ENCODE measurements at places on chromosomes 7 and 10.

DNA sequence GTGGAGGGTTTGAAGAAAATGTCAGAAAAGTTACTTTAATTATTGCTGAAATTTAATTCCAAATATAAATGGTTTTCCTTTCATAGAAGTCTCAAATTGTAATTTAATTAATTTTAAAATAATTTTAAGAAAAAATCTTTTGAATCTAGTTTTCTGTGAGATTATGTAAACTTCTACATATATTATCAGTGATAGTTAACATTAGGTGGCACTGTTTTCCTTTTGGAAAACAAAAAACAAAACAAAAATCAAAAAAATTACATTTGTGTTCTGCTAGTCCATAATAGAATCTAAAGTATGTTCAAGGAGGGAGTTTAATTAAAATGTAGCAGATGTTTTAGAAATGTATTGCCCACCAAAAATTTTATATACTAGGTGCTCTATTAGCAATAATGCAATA is 1456.7 kb downstream of the REEP3 start:
- DNase-seq: no peak

DNA sequence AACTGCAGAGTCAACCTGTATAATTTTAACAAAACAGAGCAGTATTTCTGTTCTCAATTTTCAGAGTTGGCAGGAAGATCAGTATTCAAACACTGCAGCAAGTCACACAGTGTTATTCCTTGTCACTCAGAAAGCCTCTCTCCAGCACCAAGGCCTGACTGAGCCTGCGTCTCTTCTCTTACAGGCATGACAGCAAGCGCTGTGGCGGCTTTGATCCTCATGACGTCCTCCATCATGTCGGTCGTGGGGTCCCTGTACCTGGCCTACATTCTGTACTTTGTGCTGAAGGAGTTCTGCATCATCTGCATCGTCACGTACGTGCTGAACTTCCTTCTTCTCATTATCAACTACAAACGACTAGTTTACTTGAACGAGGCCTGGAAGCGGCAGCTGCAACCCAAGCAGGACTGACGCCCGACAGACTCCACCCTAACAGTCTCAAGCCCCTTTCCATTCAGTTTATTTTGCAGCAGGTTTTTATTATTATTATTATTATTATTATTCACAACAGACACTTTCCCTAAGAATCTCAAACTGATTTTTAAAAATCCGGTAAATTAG is 28.0 kb downstream of the GUSB start:
- DNase-seq: no peak

DNA sequence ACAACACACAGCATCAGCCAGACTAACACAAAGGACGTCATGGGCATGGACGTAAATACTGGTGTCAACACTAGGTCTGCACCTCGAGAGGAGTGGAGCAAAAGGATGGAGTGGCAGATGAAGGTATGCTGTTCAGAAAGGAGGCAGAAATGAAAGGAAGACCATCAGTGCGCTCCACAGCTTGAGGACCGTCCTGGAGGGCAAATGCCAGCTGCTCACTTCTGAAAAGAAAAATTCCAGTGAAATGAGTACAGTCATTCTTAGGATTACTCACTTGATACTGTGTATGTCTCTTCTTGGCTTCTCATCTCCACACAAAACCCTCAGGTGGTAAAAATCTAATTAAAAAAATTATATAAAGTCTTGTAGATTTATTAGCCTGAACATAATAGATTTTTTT is 44.8 kb downstream of the EGFR start:
- no peak for DNase-seq

DNA sequence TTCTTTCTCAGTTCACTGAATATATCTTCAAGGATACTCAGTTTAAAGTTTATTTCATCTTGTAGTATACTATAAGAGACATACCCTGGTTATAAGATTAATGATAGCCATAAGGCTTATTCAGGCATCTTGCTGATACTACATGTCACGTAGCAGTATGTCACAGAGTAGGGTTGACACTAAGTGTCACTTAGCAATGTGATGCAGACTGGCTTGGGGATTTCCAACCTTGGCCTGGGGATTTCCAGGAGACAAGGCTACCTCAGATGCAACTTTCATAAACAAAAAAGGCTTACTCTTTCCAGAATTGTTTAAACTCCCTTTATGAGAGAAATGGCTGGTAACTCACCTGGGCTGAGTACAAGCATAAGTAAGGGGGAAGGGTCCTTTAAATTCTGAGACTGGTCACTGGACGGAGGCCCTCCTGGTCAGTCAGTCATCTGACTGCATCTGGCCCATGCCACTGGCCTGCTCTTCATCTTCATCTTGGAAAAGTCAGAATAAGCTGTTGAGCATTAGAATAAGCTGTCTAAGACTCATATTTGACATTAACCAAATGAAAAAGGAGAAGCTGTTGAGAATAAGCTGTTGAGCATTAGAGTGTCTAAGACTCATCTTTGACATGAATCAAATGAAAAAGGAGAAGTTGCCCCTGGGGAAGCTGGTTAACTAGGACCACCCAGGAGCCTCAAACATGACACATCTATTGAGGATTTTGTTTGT is 9.5 kb downstream of the SLC13A1 start:
- DNase-seq: no peak

GRCh38 chr7:8831376-8831775 is 398.0 kb downstream of the NXPH1 start:
- DNase-seq: no peak

- no peak for DNase-seq
Measured at GRCh38 chr7:128191136-128191844, 49.8 kb upstream of the LEP start.

DNA sequence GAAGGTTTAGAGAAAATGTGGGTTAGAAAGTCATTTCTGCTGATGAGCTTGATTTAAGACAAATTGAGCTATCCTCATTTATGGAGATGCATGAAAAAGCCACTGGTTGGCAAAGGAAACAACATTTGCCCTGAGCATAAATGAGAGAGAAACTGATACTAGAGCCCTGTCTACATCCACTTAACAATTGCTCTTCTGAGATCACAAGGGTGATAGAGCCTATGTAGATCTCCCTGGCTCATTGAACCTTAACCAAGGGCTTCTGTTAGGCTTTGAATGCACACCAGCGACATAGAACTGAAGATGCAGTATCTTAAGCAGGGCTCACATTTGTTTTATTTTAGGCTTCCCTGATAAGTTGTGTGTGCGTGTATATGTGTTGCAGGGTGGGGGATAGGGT is 35.0 kb downstream of the GPR141 start:
- DNase-seq: no peak

DNA sequence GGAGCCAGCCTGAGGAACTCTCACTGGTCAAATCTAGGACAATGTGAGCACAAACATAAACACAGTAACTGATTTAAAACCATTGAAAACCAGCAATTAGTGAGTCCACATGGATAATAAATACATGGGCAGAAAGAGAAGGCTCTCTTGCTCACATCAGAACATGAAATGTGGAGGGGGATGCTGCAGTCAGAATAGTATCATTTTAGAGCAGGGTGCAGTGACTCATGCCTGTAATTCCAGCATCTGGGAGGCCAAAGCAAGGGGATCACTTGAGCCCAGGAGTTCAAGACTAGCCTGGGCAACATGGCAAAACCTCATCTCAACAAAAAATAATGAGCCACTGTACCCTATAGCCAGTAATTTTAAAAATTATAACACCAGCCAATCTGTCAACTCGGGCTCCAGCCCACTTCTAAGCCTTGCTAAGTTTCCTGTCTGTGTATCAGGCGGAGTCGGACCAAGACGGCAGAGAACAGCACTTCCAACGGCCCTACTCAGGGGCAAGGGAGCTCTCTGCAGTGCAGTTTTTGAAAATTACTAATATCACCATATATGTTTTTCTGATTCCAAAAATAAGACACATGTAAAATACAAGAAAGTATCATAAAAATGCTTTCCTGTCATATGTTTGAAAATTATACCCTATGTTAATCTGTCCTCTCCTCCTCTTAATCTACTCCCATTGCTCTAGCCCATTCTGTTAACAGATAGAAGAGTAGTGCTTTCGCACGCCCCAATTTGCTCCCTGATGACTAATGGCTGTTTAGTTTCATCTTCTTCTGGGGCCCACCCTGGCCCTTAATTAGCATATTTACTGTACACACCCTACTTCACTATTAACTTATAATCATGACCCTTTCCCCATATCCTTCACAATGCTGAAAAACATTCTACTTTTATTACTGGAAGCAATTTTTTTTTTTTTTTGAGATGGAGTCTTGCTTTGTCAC is 17.1 kb downstream of the URGCP start:
- DNase-seq: no peak

- no peak for DNase-seq
Measured at GRCh38 chr10:10508211-10508610, 509.5 kb upstream of the CELF2 start.

DNA sequence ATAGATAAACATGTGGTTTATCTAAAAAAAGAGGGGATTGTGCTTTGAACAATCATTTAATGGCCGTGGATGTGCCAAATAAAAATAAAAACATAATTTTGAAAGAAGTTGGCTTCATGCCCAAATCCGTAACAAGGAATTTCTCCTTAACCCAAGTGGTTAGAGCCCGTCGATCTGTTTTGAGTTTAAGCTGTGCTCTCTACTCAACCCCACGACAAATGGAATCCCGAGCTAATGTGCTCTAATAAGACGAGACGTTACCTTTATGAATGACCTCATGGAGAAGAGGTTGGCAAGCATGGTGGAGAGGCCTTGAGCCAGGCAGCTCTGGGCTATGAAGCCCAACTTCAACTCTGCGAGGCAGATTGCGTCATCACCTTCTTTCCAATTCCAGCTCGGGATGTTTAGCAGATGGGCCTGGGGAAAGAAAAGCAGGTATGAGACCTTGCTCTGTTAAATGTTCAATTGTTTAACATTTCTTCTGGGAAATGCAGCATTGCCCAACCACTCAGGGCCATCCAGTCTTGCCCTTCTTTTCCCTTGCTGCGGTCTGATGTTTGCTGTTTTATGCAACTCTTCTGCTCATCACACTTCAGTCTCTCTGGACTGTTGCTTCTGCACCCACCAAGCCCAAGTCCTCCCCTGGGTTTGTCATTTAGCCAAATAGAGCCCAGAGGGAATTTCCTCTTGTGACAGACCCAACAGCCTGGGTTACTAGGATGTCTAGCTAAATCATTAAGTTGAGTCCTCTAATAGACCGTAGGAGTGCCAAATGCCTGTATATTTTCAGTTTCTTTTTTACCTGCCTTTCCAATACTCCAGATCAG is 564.6 kb downstream of the KCNMA1 start:
- DNase-seq: no peak

DNA sequence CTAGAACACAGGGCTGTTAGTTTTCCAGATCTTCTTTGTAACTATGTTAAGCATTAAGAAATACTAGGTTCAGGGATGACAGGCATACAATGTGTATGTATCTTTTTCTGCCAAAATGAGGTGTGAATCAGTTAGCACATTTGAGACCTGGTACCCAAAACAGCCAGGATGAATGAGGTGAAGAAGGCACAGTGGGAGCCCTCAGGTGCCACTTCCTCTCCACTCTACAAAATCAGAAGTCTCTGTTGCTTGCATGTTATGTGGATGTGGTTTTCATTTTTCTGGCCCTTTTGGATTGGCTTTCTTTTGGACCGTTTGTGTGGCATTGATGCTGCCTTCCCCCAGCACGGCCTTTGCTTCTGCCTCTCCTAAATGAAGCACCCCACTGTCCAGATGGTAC is 15.4 kb upstream of the TBXAS1 start:
- DNase-seq: no peak

DNA sequence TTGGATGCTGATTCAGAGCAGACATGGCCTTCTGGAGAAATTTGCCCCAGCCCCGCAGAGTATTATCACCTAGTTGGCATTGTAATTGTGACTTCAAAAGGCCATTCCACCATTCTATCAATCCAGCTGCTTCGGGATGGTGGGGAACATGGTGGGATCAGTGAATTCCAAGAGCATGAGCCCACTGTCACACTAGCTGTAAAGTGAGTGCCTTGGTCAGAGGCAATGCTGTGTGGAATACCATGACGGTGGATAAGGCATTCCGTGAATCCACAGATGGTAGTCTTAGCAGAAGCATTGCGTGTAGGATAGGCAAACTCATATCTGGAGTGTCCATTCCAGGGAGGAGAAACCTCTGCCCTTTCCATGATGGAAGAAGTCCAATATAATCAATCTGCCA is 13.3 kb upstream of the TMEM248 start:
- no peak for DNase-seq

DNA sequence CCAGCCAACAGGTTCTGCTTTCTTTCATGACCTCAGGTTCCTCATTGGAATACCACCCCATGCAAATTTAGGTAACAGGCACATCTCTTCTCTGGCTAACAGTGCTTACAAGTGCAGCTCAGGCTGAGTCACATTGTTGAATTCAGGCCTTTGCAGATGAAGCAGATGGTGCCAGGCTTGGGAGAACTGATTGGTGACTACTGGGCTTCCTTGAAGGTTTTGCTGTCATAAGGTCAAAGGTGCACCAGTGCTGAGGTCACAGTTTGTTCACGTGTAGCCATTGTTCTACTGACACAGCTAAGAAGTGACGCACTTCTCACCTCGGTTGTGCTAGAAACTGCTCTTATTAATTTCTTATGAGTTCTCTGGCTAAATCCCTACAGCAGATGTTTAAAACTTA is 128.6 kb upstream of the BMPER start:
- DNase-seq: no peak

DNA sequence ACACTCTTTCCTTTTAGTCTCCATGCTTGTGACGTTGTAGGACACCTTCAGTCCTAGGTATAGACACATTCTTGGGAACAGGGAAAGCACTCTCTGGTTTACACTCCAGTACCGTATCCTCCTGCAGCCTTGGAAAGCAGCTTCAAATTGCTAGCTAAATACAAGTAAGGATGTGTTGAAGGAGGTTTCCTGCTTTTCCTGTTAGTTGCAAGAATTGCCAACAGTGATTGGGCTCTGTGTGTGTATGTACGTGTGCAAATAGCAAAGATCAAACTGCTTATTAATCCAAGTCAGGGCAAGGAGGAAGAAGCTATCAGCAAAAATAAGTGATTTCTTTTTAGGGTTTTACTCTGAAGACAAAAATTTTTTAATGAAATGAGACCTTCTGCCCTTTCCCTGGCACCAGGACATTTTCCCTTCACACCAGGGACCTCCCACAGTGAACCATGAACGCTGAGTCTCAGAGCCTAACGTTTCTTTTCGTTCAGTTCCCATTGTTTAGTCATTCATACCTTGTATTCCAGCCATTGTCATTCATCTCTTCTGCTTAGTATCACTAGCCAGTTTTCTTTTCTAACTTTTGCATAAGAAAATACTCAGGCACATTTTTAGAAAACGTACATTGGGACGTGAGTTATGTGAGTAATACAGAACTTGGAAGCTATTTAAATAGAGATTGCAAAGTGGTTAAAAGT is 36.9 kb upstream of the AUTS2 start:
- DNase-seq: no peak

DNA sequence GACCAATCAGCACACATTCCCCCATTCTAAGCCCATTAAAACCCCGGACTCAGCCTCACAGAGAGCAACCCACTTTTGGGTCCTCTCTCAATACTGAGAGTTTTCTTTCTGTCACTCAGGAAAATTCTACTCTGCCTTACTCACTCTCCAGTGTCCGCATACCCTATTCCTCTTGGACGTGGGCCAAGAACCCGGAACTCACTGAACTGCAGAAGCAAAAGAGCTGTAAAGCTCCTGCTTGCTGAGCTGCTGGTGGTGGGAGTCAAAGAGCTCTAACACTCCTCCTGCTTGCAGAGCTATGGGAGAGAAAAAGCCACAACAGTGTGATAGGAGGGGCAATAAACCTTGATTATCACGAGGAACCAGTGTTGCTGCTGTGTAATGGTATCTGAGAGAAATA is 386.9 kb downstream of the POM121L12 start:
- no peak for DNase-seq

All from activated gamma-delta T cell (primary cell).